Stimulated activated CD8-positive, alpha-beta memory T cell treated with anti-CD3 and anti-CD28 coated beads, Interleukin-12 subunit alpha, Interleukin-12 subunit beta, amount 100 ng/mL, for 1 hour (primary cell): ENCODE measurements at places on chromosomes 13 and 19.

GRCh38 chr19:47239610-47240296 is 8.8 kb upstream of the BBC3 start:
- DNase-seq = no peak

GRCh38 chr13:82407321-82407720 is 1475.0 kb downstream of the SLITRK1 start:
- no peak for DNase-seq

GRCh38 chr13:43128504-43128961 is 105.1 kb downstream of the DNAJC15 start:
- DNase-seq = no peak

GRCh38 chr13:73571376-73571775 is 512.6 kb downstream of the KLF5 start:
- no peak for DNase-seq

DNA sequence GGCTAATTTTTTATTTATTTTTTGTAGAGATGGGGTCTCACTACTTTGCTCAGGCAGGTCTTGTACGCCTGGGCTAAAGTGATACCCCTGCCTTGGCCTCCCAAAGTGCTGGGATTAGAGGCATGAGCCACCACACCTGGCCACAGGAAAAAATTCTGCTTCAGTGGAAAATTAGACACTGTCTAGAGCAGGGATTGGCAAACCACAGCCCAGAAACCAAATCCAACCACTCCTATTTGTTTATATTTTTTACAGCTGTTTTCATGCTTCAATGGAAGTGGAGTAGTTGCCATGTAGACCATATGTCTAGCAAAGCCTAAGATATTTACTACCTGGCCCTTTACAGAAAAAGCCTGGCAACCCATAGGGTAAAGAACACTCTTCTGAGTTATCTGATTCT is 123.7 kb upstream of the MRI1 start:
- no peak for DNase-seq

DNA sequence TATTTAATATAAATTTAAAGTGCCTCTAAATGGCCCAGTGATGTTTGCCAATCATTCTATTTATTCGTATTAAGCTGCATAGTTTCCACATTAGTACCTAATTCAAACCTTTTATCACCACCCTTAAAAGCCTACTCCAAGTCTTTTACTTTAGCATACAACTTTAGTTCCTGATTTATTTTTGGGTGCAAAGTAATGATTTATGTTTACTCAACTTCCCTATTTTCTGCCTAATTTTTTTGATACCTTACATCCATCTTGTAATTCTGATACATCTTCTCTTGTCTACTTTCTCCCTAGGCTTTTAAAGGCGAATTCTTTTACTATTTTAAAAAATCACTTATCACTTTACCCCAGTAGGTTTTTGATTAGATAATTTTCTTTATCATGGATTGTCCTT is 2651.1 kb upstream of the PCDH20 start:
- DNase-seq = no peak

GRCh38 chr19:35299523-35300338 is 7.8 kb downstream of the MAG start:
- no peak for DNase-seq

DNA sequence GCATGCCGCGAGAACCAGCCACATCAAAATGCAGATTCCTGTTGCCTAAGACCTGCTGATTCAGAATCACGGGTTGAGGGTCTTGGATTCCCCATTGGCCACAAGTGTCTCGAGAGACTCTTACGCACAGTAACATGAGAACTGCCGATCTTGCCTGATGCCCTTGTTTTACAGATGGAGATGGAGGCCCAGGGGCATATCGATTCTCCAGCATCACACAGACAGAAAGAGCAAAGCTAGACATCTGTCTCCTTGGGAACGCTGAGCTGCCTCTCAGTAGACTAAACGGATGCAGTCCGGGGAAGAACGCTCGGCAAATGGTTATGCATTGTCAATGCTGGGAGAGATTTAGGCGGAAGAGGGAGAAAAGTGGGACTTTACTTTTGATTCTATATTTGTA is 5.4 kb downstream of the NLRP12 start:
- no peak for DNase-seq
